ENCODE measurements at places on chromosomes 7 and 10. TPM values are rescaled to one million over a fixed set of nuclear protein-coding genes. Genes with fewer than 3 reads are reported as not detected.

Gene TRIM74
- total RNA-seq: 3.3 TPM

Gene C10orf71
- not detected for total RNA-seq

Gene NEUROG3
- not detected for total RNA-seq

Gene MET
- 0.61 TPM for total RNA-seq

Gene GIMAP8
- 8.2 TPM for total RNA-seq

Gene TAF3
- 5.0 TPM for total RNA-seq

Gene TEX47
- not detected for total RNA-seq

Gene LHFPL3
- not detected for total RNA-seq

Gene MLXIPL
- 28.4 TPM for total RNA-seq

Gene ATRNL1
- total RNA-seq: 94.2 TPM

Gene COL17A1
- total RNA-seq: 0.97 TPM

Gene CYP26C1
- 0.19 TPM for total RNA-seq

Gene EGFR
- total RNA-seq: 96.3 TPM

Gene UPK3BL2
- total RNA-seq: 9.9 TPM

Gene LRRTM3
- 3.8 TPM for total RNA-seq

Gene SLC29A4
- 1.3 TPM for total RNA-seq

Gene CFAP46
- 1.2 TPM for total RNA-seq

Gene PITX3
- total RNA-seq: not detected

Gene ARID5B
- 8.6 TPM for total RNA-seq

Gene GPR26
- total RNA-seq: not detected

Gene SLC18A3
- not detected for total RNA-seq

Gene CACUL1
- total RNA-seq: 58.6 TPM

Gene CRYGN
- not detected for total RNA-seq

Gene HOXA11
- 1.2 TPM for total RNA-seq

Gene THNSL1
- total RNA-seq: 5.4 TPM

Gene PPP1R17
- total RNA-seq: 0.28 TPM

Gene TAS2R3
- 0.84 TPM for total RNA-seq

Gene SH2D4B
- total RNA-seq: not detected

Gene SUMF2
- total RNA-seq: 200 TPM

Gene MGAM2
- under 0.01 TPM for total RNA-seq

Gene MMD2
- not detected for total RNA-seq

Gene TMEM270
- not detected for total RNA-seq

Gene CTAGE6
- not detected for total RNA-seq

Gene WDR86
- total RNA-seq: 3.5 TPM

Gene HOXA2
- 0.41 TPM for total RNA-seq

Gene CTAGE15
- total RNA-seq: not detected

Gene MRLN
- not detected for total RNA-seq

Gene PNLIPRP2
- total RNA-seq: not detected

Gene PAX2
- not detected for total RNA-seq

Gene C7orf57
- not detected for total RNA-seq

Gene TMEM60
- total RNA-seq: 14.7 TPM

Gene C10orf53
- not detected for total RNA-seq

Gene FGF8
- total RNA-seq: not detected

Gene CFTR
- 0.08 TPM for total RNA-seq

Gene KMT2E
- 49.5 TPM for total RNA-seq

Gene ZNF25
- 12.7 TPM for total RNA-seq

Gene LZTS2
- 161 TPM for total RNA-seq

Gene ADGRA1
- 0.33 TPM for total RNA-seq

Gene CHN2
- total RNA-seq: 9.1 TPM

Gene SPDYE5
- not detected for total RNA-seq

Gene BPGM
- 12.1 TPM for total RNA-seq

Gene TMEM248
- total RNA-seq: 136 TPM

Gene ADRA2A
- total RNA-seq: 4.8 TPM

Data from adrenal gland (tissue), 19 donors.